ENCODE measurements at places on chromosomes 5 and 9.

- H3K4me3 ChIP-seq: no peak overlapping the region
- H3K27me3 ChIP-seq: no peaks in the 10 kb centered on the region
- no peak for DNase-seq
- no peaks in the 10 kb centered on the region for H3K4me1 ChIP-seq
Measured at GRCh38 chr9:11735391-11735790, 957.8 kb upstream of the TYRP1 start.

DNA sequence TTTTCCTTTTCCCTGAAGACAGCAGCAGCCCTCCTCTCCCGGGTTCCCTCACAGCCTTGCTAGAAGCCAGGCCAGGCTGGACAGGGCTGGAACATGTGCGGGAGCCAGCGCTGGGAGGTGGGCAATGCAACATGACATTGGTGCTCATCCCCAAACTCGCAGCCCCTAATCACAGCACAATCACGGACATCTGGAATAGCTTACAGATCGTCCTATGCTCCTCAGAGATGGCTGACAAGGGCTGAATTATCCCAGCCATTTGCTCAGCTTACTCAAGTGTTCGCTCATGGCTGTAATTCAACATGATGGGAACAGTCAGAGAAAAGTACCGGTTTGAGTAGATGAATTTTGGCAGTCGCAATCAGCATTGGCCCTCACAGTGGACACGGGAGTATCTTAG is 49.8 kb downstream of the FSTL4 start:
- H3K27ac ChIP-seq: no peak overlapping the region
- no peaks in the 10 kb centered on the region for H3K27me3 ChIP-seq
- H3K4me1 ChIP-seq: no peaks in the 10 kb centered on the region
- H3K4me3 ChIP-seq: no peak overlapping the region
- no peak for DNase-seq
- no peaks in the 10 kb centered on the region for H3K36me3 ChIP-seq

- no peaks in the 10 kb centered on the region for H3K36me3 ChIP-seq
- DNase-seq: no peak
- peaks cover 7% of the 10 kb centered on the region for H3K4me1 ChIP-seq
- no peak overlapping the region for H3K27ac ChIP-seq
- peak overlapping the region; percentile 90 for H3K4me3 ChIP-seq
Measured at GRCh38 chr9:128503870-128504269, 649 bp upstream of the GLE1 start.

- no peaks in the 10 kb centered on the region for H3K27me3 ChIP-seq
- no peak overlapping the region for H3K4me3 ChIP-seq
- no peaks in the 10 kb centered on the region for H3K36me3 ChIP-seq
- no peaks in the 10 kb centered on the region for H3K4me1 ChIP-seq
Measured at GRCh38 chr9:108586471-108587139, 269.2 kb downstream of the ACTL7B start.

DNA sequence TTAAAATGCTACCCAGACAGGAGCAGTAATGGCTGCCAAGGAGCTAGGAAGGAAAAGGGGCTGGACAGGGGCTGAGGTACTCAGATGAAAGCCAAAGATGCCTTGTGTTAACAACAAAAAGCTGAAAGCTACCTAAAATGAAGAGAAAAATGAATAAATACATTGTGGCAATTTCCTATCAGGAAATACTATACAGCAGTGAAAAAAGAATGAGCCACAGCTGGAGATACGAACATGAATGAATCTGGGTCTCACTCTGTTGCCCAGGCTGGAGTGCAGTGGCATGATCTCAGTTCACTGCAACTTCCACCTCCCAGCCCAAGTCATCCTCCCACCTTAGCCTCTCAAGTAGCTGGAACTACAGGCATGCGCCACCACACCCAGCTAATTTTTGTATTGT is 6.3 kb downstream of the TNIP1 start:
- H3K4me1 ChIP-seq: no peaks in the 10 kb centered on the region
- H3K27me3 ChIP-seq: no peaks in the 10 kb centered on the region
- no peaks in the 10 kb centered on the region for H3K36me3 ChIP-seq
- H3K27ac ChIP-seq: no peak overlapping the region
- no peak for DNase-seq
- H3K4me3 ChIP-seq: no peak overlapping the region

GRCh38 chr5:174844971-174845370 is 120.6 kb downstream of the MSX2 start:
- no peak overlapping the region for H3K4me3 ChIP-seq
- no peak overlapping the region for H3K27ac ChIP-seq
- H3K27me3 ChIP-seq: no peaks in the 10 kb centered on the region
- H3K36me3 ChIP-seq: no peaks in the 10 kb centered on the region
- no peaks in the 10 kb centered on the region for H3K4me1 ChIP-seq

DNA sequence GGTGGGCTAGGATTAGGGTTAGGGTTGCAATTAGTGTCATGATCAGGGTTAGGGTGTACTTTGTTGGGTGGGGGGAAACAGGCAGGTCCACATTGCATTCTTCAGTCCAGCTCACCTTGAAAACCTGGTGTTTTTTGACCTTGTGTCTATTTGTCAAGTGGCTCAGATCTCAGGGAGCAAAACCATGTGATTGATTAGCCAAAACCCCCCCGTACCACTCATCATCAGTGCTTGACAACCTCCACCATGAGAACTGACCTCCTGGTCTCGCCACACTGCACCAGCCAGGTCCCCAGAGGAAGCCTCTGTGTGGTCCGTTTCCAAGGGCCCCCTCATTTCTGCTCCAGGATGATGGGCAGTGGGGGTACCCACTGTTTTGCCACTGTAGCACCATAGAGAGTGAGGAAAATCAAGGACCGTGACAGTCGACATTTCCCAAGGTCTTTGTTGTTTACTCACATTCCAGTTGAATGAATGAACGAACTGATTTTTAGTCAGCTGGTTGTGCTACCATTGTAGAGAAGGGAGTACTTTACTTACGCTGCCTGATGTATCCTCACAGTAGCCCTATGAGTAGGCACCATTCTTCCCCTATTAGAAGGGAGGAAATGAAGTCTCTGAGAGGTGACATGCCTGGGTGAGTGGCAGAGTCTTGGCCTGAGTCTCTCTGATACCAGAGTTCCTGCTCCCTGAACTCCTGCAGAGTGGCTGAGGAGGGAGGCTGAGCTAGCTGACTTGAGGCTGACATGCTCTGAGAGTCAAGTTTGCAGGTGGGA is 84.8 kb downstream of the RAD23B start:
- H3K27me3 ChIP-seq: no peaks in the 10 kb centered on the region
- H3K27ac ChIP-seq: no peak overlapping the region
- H3K36me3 ChIP-seq: no peaks in the 10 kb centered on the region
- no peaks in the 10 kb centered on the region for H3K4me1 ChIP-seq
- DNase-seq: no peak

- no peak overlapping the region for H3K4me3 ChIP-seq
- no peaks in the 10 kb centered on the region for H3K4me1 ChIP-seq
- H3K27ac ChIP-seq: no peak overlapping the region
- DNase-seq: no peak
- H3K27me3 ChIP-seq: no peaks in the 10 kb centered on the region
- no peaks in the 10 kb centered on the region for H3K36me3 ChIP-seq
Measured at GRCh38 chr9:87910821-87911220, 6.9 kb upstream of the SPATA31C1 start.

GRCh38 chr9:26524267-26524666 is 368.3 kb downstream of the CAAP1 start:
- H3K27ac ChIP-seq: no peak overlapping the region
- H3K4me3 ChIP-seq: no peak overlapping the region
- DNase-seq: no peak
- no peaks in the 10 kb centered on the region for H3K36me3 ChIP-seq
- H3K27me3 ChIP-seq: no peaks in the 10 kb centered on the region

GRCh38 chr9:4936823-4937222 is 48.2 kb upstream of the JAK2 start:
- peaks cover 6% of the 10 kb centered on the region for H3K4me1 ChIP-seq
- H3K4me3 ChIP-seq: no peak overlapping the region
- H3K27me3 ChIP-seq: no peaks in the 10 kb centered on the region
- no peak for DNase-seq
- H3K27ac ChIP-seq: no peak overlapping the region

DNA sequence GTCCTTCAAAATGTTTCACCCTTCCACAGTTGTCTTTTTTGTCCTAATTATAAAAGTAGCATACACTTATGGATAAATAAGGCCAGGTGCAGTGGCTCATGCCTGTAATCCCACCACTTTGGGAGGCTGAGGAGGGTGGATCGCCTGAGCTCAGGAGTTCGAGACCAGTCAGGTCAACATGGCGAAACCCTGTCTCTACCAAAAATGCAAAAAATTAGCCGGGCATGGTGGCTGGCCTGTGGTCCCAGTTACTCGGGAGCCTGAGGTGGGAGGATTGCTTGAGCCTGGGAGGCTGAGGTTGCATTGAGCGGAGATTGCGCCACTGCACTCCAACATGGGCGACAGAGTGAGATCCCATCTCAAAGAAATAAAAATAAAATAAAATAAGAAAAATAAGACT is 1.6 kb downstream of the C5orf52 start:
- no peaks in the 10 kb centered on the region for H3K4me1 ChIP-seq
- peaks cover 8% of the 10 kb centered on the region for H3K27me3 ChIP-seq
- no peak overlapping the region for H3K4me3 ChIP-seq
- DNase-seq: no peak
- H3K36me3 ChIP-seq: no peaks in the 10 kb centered on the region
- H3K27ac ChIP-seq: no peak overlapping the region

- H3K4me1 ChIP-seq: no peaks in the 10 kb centered on the region
- H3K27ac ChIP-seq: no peak overlapping the region
- no peak overlapping the region for H3K4me3 ChIP-seq
- H3K36me3 ChIP-seq: no peaks in the 10 kb centered on the region
Measured at GRCh38 chr5:126562823-126563222, 32.2 kb downstream of the ALDH7A1 start.

GRCh38 chr9:122991370-122991830 is 42.1 kb upstream of the GPR21 start:
- H3K36me3 ChIP-seq: no peaks in the 10 kb centered on the region
- no peaks in the 10 kb centered on the region for H3K4me1 ChIP-seq
- DNase-seq: no peak
- no peaks in the 10 kb centered on the region for H3K27me3 ChIP-seq
- no peak overlapping the region for H3K4me3 ChIP-seq

DNA sequence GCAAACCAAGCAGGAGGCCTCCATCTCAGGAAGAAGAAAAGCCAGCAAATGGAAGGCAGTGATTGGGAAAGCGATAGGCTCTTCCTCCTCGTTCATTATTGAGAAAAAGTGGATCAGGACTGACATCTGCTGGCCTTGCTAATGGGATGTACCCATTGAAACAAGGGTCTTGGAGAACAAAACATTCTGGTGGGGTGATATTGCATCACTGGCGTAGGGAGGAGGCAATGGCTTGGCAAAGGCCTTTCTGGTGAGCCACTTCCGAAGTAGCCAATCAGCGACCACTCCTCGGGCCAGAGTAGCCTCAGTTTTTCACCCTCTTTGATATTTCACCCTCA is 86.7 kb upstream of the NFIB start:
- no peak overlapping the region for H3K4me3 ChIP-seq
- no peaks in the 10 kb centered on the region for H3K27me3 ChIP-seq
- H3K36me3 ChIP-seq: no peaks in the 10 kb centered on the region
- peak; percentile 26 for DNase-seq
- no peaks in the 10 kb centered on the region for H3K4me1 ChIP-seq
- peak overlapping the region; percentile 38 for H3K27ac ChIP-seq

GRCh38 chr5:113488645-113489184 is 462 bp upstream of the MCC start:
- H3K27ac ChIP-seq: peak overlapping the region; percentile 86
- DNase-seq: no peak

DNA sequence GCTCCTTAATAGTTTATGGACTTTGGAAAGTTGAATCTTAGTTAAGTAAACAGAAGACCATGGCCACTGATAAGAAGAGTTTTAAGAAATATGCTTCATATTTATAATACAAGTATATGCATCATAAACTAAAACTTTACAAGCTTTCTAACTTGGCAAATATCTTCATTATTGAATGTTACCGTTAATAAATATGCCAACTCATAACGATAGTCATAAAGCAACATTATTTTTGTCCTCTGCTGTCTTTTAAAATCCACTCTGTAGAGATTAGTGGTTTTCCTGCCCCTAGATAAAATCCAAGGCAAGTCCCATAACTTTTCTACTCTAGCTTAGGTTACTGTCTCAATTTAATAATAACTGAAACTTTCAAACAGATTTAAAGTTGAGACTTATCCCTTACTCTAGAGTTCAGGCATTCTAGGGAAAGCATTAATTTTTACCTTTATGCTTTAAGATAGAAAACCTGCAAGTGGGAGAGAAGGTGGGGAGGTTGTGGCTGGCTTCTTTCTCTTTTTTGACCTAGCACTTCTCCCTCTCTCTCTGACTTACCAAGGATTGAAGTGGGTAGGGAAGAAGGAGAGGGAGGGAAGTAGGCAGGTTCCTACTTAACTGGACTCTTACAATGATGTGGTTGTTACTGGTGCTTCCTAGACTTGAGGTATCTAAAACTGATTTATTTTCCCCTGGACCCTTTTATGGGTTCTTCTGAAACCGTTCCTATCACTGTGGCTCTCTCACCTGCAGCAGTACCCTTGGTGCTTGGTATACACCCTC is 29.6 kb downstream of the RNF145 start:
- H3K27me3 ChIP-seq: no peaks in the 10 kb centered on the region
- DNase-seq: no peak
- no peak overlapping the region for H3K4me3 ChIP-seq
- H3K36me3 ChIP-seq: no peaks in the 10 kb centered on the region

DNA sequence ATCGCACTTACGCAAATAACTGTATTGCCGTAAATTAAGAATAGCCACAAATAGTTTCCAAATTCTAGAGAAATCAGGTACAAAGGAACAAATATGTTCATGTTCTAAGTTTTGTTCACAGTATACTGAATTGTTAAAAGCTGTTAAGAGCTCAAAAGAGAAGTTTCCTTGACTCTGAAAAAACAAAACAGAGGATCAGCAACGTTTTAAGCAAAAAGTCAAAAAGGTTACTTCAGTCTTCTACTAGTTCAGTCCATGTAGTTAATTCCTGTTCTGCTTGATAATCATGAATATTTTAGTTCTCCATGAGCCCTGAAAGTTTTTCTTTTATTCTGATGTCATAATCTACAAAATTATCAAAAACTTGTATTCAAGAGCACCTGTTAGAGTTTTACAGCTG is 128.6 kb upstream of the MAST4 start:
- H3K27ac ChIP-seq: no peak overlapping the region
- no peaks in the 10 kb centered on the region for H3K36me3 ChIP-seq
- DNase-seq: no peak
- H3K27me3 ChIP-seq: no peaks in the 10 kb centered on the region

- no peak for DNase-seq
- H3K27me3 ChIP-seq: no peaks in the 10 kb centered on the region
- peak overlapping the region; percentile 8 for H3K27ac ChIP-seq
- no peak overlapping the region for H3K4me3 ChIP-seq
- H3K36me3 ChIP-seq: no peaks in the 10 kb centered on the region
- H3K4me1 ChIP-seq: peaks cover 8% of the 10 kb centered on the region
Measured at GRCh38 chr9:131707050-131707449, 32.8 kb downstream of the RAPGEF1 start.

- no peak for DNase-seq
- peak overlapping the region; percentile 95 for H3K27ac ChIP-seq
- peaks cover 20% of the 10 kb centered on the region for H3K4me1 ChIP-seq
- H3K36me3 ChIP-seq: peaks cover 9% of the 10 kb centered on the region
Measured at GRCh38 chr9:121322037-121322736, 47.9 kb downstream of the STOM start.

- H3K27me3 ChIP-seq: no peaks in the 10 kb centered on the region
- no peak overlapping the region for H3K4me3 ChIP-seq
- no peak overlapping the region for H3K27ac ChIP-seq
Measured at GRCh38 chr9:123399803-123400378, 43.9 kb downstream of the CRB2 start.

GRCh38 chr9:13750061-13750460 is 470.6 kb upstream of the MPDZ start:
- H3K36me3 ChIP-seq: no peaks in the 10 kb centered on the region
- H3K27ac ChIP-seq: no peak overlapping the region
- H3K4me3 ChIP-seq: no peak overlapping the region
- no peaks in the 10 kb centered on the region for H3K27me3 ChIP-seq

All from breast epithelium (tissue), 4 donors.